Cardiac muscle cell (in vitro differentiated cells and primary cell): ENCODE measurements at places on chromosomes 16 and 17. TPM values are rescaled to one million over a fixed set of nuclear protein-coding genes. Genes with fewer than 3 reads are reported as not detected.

Gene TMEM235
- total RNA-seq, result 2.0 and 5.2 TPM in 2 replicates

Gene PLXDC1
- 8.4 and 25.0 TPM in 2 replicates for total RNA-seq

Gene MRPL12
- total RNA-seq, result 45.0 and 47.5 TPM in 2 replicates

Gene CDH8
- 12.9 and 14.3 TPM in 2 replicates for total RNA-seq

Gene MIF4GD
- total RNA-seq, result 35.6 and 47.9 TPM in 2 replicates

Gene ATP2A1
- 2.6 and 2.7 TPM in 2 replicates for total RNA-seq

DNA sequence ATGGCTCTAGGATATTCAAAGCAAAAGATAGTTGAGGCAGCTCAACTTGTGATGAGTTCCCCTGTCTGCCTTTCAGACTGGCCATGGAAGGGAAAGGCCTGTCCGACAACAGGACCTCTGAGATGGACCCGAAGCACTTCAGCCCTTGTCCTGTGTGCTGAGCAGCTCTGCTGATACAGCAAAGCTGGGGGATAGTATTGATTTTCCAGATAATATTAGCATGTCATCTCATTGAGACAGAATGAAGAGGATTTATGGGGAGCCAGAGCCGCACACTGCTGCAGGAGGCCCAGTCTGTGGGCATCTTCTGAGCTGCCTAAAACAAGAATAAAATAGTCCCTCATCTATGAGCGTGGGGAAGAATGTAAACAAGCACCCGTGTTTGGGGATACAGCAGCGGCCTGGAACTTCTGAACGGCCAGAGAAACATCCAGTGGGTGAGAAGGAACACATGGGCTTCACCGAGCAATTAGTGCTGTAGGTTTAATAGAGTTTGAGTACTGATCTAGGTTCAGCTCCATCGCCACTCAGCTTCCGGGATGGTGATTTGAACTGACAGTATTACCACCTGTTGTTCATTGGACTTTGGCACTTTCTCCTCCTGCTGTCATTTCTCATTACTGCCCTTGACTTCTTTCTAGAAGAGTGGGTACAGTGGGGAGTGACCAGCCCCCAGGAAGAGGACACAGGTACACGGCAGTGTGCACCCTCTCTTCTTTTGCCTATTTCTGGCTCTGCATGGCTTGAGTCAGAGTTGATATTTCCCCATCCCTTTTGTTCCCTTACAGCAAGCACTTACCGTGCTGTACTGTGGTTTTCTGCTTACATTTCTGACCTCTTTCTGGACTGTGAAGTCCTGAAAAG lies 96.5 kb upstream of the TBX2 start:
- no peaks in the 10 kb centered on the region for H3K36me3 ChIP-seq
- peaks cover 19% of the 10 kb centered on the region for H3K4me1 ChIP-seq
- DNase-seq, result peak; percentile 43
- no peaks in the 10 kb centered on the region for H3K27me3 ChIP-seq
- no peak overlapping the region for H3K27ac ChIP-seq
- H3K4me3 ChIP-seq, result no peak overlapping the region

- H3K36me3 ChIP-seq, result no peaks in the 10 kb centered on the region
- no peak overlapping the region for H3K27ac ChIP-seq
- peaks cover 57% of the 10 kb centered on the region for H3K27me3 ChIP-seq
- H3K4me1 ChIP-seq, result no peaks in the 10 kb centered on the region
- H3K4me3 ChIP-seq, result peak overlapping the region; percentile 51
These were observed 507 bp downstream of the DYNLRB2 start for GRCh38 chr16:80541306-80541694.

DNA sequence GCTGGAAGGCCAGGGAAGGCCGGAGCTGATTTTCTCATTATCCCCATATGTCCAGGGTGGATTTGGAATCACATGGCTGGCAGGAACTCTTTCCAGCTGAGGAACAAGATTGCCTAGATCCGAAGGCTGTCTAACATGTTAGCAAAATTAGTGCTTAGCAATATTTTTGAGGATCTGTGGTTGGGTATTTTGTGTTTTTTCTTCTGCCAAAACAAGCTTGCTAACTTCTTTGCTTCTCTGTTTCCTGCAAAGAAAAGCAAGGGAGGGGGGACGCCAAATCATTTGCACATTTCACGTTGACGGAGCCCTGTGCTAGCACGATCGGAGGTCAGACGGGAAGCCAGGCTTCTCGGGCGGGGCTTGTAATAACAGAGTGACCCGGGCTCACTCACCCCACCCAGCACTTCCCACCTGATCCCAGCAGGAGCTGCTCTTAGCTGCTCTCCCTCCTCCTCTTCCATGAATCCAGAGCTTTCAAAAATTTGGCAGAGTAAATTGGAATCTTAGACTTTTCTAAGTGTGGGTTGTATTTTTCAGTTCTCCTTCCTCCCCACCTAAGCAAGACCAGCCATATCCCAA lies 33.3 kb upstream of the FOXF1 start:
- H3K27ac ChIP-seq, result no peak overlapping the region
- H3K27me3 ChIP-seq, result peaks cover 74% of the 10 kb centered on the region
- DNase-seq, result no peak
- H3K4me1 ChIP-seq, result no peaks in the 10 kb centered on the region

GRCh38 chr16:66113223-66113622 lies 253.3 kb upstream of the CDH5 start:
- no peaks in the 10 kb centered on the region for H3K36me3 ChIP-seq
- no peak for DNase-seq
- H3K27ac ChIP-seq, result no peak overlapping the region
- peaks cover 6% of the 10 kb centered on the region for H3K4me1 ChIP-seq
- H3K27me3 ChIP-seq, result no peaks in the 10 kb centered on the region
- no peak overlapping the region for H3K4me3 ChIP-seq

DNA sequence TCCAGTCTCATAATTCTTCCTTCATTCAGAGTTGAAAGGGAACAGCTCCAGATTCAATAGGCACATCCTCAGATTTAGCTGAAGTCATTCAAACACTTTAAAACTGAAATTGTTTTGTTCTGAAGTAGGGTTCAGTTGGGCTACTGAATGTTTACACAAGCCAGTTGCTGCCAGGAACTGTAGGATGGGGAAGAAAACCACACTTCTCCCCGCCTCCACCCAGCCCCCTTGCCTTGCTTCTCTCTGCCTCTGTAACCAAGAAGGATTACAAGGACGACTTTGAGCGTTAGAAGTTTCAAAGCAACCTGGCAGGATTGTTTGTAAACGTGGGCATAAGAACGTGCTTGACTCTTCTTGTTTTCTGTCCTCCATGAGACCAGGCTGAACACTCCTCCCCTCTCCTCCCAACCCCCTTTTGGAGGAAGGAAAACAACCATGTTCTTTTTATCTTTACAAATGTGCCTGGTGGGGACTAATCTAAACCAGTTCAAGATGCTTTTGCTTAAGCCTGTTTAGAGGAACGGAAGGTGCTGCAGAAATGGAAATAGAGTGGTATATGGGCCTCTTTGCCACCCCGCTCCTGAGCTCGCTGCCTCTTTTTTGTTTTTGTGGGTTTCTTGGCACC lies 287.9 kb downstream of the FTO start:
- H3K4me3 ChIP-seq, result no peak overlapping the region
- H3K36me3 ChIP-seq, result no peaks in the 10 kb centered on the region

DNA sequence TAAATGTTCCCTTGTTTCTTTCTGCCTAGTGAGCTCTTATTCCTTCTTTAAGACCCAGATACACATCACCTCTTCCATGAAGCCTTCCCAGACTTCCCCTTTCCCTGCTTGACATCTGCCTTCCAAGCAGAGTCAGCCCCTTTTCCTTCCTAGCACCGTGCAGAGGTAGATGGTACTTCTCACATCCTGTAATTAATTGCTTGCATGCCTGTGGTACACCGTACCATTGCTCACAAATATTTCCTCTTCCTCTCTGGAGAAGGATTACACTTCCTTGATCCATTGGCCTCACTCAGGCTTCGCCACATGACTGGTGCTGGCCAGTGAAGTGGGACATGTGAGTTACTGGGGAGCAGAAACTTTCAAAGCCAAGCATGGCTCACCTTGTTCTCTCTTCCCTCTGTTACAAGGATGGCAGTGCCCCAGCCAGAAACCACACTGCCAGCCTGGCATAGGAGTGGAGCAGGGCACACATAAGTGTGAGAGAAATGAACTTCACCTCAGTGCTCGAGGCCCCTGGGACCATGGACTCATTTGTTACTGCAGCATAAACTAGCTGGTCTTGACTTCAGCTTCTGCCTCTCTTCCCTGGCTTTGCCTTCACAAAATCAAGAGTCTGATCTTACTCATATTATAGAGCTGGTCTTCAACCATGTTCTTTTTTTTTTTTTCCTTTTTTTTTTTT lies 44.0 kb downstream of the SOST start:
- H3K27me3 ChIP-seq, result peaks cover 31% of the 10 kb centered on the region
- H3K36me3 ChIP-seq, result no peaks in the 10 kb centered on the region
- H3K4me1 ChIP-seq, result peaks cover 9% of the 10 kb centered on the region
- DNase-seq, result no peak

DNA sequence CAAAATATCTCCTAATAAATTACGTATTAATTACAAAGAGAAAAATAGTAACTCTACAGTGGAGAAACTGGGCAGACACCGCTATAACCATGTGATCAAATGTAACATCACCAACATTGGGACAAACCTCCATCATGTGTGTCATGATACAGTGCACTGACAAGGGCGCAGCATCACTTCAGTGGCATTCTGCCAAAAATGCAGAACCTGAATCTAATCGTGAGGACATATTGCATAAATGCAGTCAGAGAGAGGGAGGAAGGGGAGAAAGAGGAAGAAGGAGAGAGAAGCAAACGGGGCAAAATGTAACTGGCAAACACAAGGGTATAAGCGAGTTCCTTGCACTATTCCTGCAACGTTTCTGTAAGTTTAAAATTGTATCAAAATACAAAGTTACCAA lies 74.2 kb upstream of the MARCHF10 start:
- H3K4me3 ChIP-seq, result no peak overlapping the region
- DNase-seq, result no peak
- no peaks in the 10 kb centered on the region for H3K36me3 ChIP-seq

GRCh38 chr16:70808371-70808770 lies 7.4 kb upstream of the VAC14 start:
- no peak overlapping the region for H3K27ac ChIP-seq
- H3K4me1 ChIP-seq, result no peaks in the 10 kb centered on the region
- peaks cover 48% of the 10 kb centered on the region for H3K27me3 ChIP-seq
- H3K36me3 ChIP-seq, result no peaks in the 10 kb centered on the region
- DNase-seq, result no peak

GRCh38 chr17:20235747-20236146 lies 226.6 kb downstream of the SPECC1 start:
- no peak overlapping the region for H3K4me3 ChIP-seq
- H3K27ac ChIP-seq, result no peak overlapping the region
- no peak for DNase-seq
- peaks cover 2% of the 10 kb centered on the region for H3K36me3 ChIP-seq
- peaks cover 4% of the 10 kb centered on the region for H3K4me1 ChIP-seq
- H3K27me3 ChIP-seq, result no peaks in the 10 kb centered on the region
